Dermis blood vessel endothelial cell (primary cell): ENCODE measurements at places on chromosomes 4 and X. TPM values are rescaled to one million over a fixed set of nuclear protein-coding genes. Genes with fewer than 3 reads are reported as not detected.
A peak's percentile ranks its signal among the peaks of the same experiment; 100 is the strongest.

DNA sequence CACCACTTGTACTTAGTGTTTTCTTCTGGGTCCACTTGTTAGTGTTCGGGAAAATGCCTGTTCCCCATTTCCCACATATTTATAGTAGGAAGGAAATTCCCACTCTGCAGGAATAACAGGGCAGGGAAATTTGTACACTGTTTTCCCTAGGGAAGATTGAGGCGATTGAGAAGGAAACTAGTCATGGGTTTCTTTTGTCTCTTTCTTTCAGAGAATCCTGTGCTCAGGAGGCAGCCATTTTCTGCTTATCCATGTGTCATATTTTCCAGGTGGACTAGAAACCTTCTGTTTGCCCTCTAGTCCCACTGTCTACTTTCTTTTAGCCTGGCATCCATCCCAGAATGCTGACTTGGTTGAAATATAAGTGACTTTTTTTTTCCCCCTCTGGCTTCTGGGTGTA lies 299.1 kb upstream of the ANKRD50 start:
- peak; percentile 61 for DNase-seq

The NAA15 gene
- total RNA-seq: 23.7 and 34.6 TPM in 2 replicates

GRCh38 chrX:147174591-147174990 lies 360.0 kb upstream of the CXorf51A start:
- DNase-seq: no peak

GRCh38 chr4:17788956-17789355 lies 7.5 kb upstream of the FAM184B start:
- DNase-seq: no peak

DNA sequence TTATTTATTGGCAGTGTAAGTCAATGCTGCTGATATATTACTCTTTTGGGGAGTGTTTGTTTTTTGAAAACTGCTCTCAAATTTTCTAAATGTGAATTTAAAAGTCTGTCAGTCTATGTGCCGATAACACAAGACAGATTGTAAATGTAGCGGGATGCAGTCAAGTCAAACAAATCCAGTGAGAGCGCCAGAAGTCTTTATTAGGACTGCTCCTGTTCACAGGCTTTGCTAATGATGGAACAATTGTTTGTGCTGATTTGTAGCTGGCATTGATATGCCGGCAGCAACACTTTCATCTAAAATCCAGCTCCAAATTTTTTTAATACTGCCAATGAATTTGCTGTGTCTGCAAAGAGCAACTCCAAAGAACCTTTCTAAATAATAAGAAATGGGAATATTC lies 78.7 kb upstream of the TET2 start:
- no peak for DNase-seq

The CCDC158 gene
- not detected in 2 replicates for total RNA-seq

DNA sequence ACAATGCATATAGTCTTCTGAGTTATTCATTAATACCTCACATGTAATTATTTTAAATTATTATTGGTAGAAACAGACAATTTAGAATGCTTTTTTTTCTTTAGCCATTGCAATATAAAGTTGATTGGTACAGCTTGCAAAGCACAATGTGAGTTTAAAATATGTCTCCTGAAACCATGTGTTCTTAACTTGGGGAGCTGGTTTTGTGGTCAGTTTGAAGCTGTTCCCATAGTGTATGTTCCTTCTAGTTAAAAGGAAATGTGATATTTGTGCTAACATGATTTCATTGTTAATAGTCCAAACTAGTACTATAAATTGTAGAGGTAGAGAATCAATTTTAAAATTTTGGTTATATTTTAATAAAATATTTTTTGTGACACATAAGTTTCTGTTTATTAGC lies 247.2 kb downstream of the BMPR1B start:
- no peak for DNase-seq

DNA sequence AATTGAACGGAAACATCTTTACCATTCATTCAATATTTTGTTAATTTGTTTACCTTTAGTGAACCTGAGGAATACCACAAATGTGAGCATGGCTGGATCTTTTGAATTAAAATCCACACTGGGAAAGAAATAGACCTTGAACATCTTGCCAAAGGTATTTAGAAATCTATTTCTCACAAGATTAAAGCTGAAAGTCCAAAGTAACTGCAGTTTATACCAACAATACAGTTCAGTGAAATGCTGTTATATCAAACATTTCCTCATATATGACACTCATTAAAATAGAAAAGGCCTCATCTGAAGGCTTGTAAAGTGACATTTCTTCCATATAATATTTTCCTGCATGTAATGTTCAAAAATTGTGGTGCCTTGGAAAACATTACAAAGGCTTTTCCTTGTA lies 166.5 kb upstream of the HAND2 start:
- DNase-seq: no peak

GRCh38 chr4:41204400-41204978 lies 9.9 kb downstream of the APBB2 start:
- DNase-seq: peak; percentile 91

GRCh38 chr4:72410158-72410557 lies 158.9 kb downstream of the ADAMTS3 start:
- no peak for DNase-seq

- no peak for DNase-seq
Measured at GRCh38 chr4:61938250-61938846, 738.2 kb downstream of the ADGRL3 start.

GRCh38 chrX:8841911-8842310 lies 40.7 kb upstream of the FAM9A start:
- DNase-seq: no peak

The XAGE1B gene
- total RNA-seq: not detected in 2 replicates

The PSAPL1 gene
- not detected in 2 replicates for total RNA-seq

GRCh38 chrX:6291444-6291843 lies 62.8 kb upstream of the NLGN4X start:
- no peak for DNase-seq

- DNase-seq: no peak
Measured at GRCh38 chr4:53364624-53365023, 1.2 kb downstream of the SCFD2 start.

GRCh38 chrX:43836435-43837184 lies 45.6 kb downstream of the MAOB start:
- peak; percentile 51 for DNase-seq

- DNase-seq: no peak
Measured at GRCh38 chr4:8240211-8241041, 29.1 kb upstream of the HTRA3 start.

The AR gene
- 1.2 and 2.9 TPM in 2 replicates for total RNA-seq

DNA sequence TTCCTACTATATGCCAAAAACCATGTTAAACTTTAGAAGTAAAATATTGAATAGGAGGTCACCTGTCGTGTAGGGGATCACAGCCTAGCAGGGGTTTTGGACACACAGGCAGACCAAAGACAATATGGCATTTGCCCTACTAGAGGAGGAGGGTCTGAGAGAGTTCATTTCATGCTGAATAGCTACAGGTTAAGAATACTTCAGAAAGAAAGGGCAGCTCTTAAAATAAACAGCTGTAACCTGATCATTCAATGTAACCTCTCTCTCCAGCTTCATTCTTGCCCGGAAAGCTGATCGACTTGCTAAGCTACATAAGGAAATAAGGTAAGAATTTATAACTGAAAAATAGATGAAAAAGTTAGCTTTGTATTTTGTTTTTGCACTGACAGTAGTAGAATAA lies 79.9 kb downstream of the MAOA start:
- DNase-seq: no peak

DNA sequence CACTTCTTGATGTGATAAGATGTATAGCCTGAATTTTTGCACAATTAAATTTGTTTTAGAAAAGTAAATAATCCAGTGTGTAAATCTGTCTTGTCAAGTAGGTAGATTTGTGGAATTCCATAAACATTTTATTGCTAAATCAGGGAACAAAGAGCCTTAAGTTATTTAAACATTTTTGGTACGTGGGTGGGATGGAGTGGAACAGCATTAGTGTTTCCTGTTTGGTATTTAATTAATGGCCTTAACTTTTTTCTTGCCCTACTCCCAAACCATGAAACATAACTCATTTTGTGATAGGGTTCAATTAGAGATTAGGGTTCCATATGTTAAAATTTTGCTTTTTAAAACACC lies 5.1 kb downstream of the NUDT9 start:
- DNase-seq: no peak

The ART3 gene
- not detected in 2 replicates for total RNA-seq

DNA sequence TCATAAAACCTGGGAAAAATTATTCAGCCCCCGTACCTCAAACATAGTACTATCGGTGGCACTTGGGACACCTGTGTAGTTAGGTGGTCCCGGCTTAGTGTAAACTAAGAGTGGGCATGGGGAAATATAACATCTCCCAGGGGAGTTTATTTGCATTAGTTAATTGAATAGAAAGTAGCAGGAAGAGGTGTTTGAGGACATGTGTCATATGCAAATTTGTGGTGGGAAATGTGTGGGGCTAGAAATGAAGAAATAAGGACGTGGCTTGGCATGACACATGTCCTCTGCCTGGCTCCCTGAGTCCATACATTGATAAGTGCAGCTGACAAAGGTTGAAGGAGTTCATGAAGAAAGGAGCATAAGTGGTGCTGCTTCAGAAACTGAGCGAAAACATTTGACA lies 483.6 kb downstream of the SH2D1A start:
- DNase-seq: no peak

DNA sequence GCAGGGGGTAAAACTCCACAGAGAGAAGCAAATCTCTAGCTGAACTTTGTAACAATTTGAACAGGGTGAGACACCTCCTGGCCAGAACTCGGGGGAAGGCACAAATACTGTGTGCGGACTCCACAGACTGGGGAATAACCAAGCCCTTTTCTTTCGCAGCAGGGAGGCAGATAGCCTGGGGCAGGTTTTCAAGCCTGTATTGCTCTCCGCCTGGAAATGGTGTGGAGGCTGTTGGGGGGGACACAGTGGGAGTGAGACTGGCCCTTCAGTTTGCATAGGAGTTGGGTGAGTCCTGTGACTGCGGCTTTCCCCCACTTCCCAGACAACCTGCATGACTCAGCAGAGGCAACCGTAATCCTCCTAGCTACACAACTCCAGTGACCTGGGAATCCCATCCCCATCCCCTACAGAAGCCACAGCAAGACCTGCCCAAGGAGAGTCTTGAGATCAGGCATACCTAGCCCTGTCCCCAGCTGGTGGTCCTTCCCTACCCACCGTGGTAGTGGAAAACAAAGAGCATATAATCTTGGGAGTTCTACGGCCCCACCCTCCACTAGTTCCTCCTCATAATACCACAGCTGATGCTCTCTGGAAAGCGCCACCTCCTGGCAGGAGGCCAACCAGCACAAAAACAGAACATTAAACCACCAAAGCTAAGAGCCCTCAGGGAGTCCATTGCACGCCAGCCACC lies 12.9 kb upstream of the SMPX start:
- no peak for DNase-seq

The GAGE1 gene
- total RNA-seq: not detected in 2 replicates

DNA sequence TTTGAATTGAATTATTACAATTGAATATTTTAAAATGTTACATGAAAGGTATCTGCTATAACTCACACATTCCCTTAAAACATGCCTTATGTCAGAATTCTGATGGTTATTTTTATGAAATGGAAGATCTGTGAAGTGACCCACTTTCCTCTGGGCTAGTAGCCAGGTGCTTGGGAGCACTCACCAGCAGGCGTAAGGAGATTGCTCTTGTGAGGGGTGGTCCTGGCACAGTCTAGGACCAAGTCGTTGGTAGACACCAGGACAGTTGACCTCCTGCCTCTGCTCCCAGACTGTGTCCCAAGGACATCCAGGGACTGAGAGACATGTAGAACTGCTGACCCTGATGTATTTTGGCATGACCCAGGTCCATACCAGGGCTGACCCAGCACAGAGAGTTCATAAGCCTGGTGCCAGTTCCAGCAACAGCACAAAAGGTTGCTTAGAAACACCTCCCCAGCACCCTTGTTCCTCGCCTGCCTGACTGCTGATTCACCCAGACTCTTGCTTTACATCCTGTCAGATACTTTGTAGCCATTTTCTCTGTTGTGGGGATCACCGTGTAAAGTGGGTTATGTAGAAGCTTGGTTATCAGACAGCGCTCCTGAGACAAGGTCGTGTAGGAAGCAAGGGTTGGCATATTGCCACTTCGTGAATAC lies 48.5 kb downstream of the NELFA start:
- no peak for DNase-seq

DNA sequence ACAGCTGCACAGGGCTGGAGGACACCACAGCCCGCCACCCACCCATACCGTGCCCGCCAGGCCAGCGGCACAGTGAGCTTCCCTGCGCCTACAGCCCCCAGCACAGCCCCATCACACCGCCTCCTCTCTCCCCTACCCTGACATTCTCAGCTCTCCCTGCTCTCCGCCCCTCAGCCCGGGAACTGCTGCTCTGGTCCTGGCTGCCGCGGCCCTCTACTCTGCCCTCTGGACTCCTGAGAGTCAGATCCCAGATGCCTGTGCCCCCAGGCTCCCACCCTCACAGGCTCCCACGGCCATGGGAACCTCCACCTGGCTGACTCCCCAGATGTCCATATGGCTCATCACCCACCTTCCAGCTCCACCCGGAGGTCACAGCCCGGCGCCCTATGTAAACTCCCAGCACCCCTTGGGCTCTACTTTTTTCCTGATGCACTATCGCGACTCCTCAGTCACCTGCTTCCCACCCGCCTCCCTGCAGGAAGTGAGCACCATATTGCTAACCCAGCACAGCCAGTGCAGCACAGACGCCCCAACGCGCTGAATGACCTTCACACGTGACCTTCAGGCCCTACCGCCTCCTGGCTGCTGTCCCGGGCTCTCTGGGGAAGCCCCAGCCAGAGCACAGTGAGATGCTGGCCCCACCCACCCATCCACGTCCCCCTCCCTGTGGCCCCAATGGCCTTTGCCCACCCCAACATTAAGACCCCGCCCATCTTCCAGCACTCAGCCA lies 23.0 kb downstream of the FAM53A start:
- DNase-seq: no peak

GRCh38 chrX:23403849-23404248 lies 69.2 kb downstream of the PTCHD1 start:
- peak; percentile 2 for DNase-seq

The S100P gene
- not detected in 2 replicates for total RNA-seq

The SH3BP2 gene
- 26.4 and 29.6 TPM in 2 replicates for total RNA-seq

GRCh38 chrX:78383594-78383993 lies 56.2 kb upstream of the CYSLTR1 start:
- no peak for DNase-seq

The BEX4 gene
- 24.9 and 26.2 TPM in 2 replicates for total RNA-seq

- DNase-seq: no peak
Measured at GRCh38 chrX:154313147-154313546, 17.6 kb downstream of the TKTL1 start.

The PDZD4 gene
- 0.23 and 0.68 TPM in 2 replicates for total RNA-seq

GRCh38 chrX:136146614-136147314 lies 569 bp upstream of the FHL1 start:
- DNase-seq: no peak

- no peak for DNase-seq
Measured at GRCh38 chrX:84709987-84710386, 207.7 kb upstream of the HDX start.

The TCP11X2 gene
- total RNA-seq: not detected in 2 replicates

The TMPRSS11A gene
- under 0.01 TPM in 1 of 2 replicates, not detected in the other for total RNA-seq

GRCh38 chrX:120794525-120794975 lies 81.1 kb downstream of the CT47B1 start:
- peak; percentile 84 for DNase-seq

- DNase-seq: no peak
Measured at GRCh38 chr4:25477221-25477620, 100.2 kb downstream of the ANAPC4 start.

The RS1 gene
- total RNA-seq: not detected in 2 replicates

GRCh38 chrX:53254570-53255461 lies 26.6 kb downstream of the IQSEC2 start:
- DNase-seq: no peak

The ETDB gene
- not detected in 2 replicates for total RNA-seq
